ENCODE measurements at places on chromosomes 13 and 19. TPM values are rescaled to one million over a fixed set of nuclear protein-coding genes. Genes with fewer than 3 reads are reported as not detected.

DNA sequence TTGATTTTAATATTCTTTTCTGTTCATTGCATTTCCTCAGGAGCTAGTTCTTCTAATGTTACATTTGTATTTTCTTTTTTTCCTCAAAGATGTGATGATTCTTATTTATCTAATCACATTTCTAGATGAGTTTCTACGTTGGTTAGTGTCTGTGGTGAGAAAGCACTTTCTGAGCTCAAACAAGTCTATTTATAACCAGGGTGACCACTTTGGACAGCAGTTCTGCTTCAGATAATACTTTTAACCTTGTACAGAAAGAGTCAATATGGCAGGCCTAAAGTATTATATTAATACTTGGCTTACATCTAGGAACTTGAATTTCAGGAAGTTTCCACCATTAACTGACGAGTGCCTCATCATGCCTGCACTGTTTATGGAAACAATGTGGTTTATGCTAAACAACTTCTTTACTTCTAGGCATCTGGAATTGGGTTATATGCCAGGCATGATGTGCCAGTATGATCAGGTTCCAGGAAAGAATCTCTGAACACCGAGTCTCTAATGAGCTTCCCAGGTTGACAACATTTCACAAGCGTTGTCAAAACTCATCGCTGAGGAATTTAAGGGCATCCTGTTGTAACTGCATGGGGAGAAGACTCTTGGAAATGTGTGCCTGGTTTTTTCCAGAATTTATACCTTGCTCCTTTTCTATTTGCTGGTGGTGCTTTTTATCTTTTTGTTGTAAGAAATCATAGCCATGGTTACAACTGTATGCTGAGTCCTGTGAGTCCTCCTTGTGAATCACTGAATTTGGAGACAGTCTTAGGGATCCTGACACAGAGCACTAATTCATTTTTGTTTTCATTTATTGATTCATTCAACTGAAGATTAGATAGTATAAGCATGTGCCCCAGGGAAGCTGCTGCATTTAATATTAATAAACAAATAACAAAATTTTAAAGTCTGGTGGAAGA is 344.4 kb upstream of the PCDH9 start:
- peak; percentile 15 for DNase-seq

GRCh38 chr13:51231456-51231855 is 9.3 kb downstream of the FAM124A start:
- no peak for DNase-seq

DNA sequence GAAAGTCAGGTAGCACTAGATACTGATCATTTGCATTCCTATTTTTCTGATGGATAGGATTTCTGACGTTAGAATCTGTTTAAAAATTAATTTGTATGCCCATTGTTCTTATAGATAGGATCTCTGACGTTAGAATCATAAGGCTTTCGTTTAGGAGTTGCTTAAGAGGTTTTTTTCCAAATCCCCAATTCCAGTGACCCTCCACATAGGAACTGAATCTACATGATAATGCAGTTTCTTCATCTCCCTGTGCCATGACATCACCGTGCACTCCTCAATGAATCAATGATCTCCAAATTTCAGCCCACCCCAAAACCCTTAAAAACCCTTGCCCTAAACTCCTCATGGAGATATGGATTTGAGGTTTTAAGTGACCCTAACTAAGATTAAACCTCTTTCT is 87.2 kb downstream of the RXFP2 start:
- no peak for DNase-seq

- peak; percentile 36 for DNase-seq
Observed at GRCh38 chr13:110869805-110870706, 44.8 kb downstream of the ANKRD10 start.

- peak; percentile 49 for DNase-seq
Observed at GRCh38 chr13:42883771-42884467, 102.5 kb downstream of the FAM216B start.

ZNF573 gene
- 10.2 TPM for polyA plus RNA-seq
